Peyer's patch (tissue), 4 donors: ENCODE measurements at places on chromosomes 4 and X. TPM values are rescaled to one million over a fixed set of nuclear protein-coding genes. Genes with fewer than 3 reads are reported as not detected.

CENPVL1 gene
- total RNA-seq = not detected

- no peak for DNase-seq
These were observed 879 bp downstream of the SH2D1A start for GRCh38 chrX:124347242-124347641.

CXCL6 gene
- total RNA-seq = 1.6 TPM

GRCh38 chr4:41881981-41882624 lies 53.1 kb upstream of the TMEM33 start:
- DNase-seq = no peak

APOOL gene
- total RNA-seq = 8.9 TPM

POLN gene
- total RNA-seq = 6.6 TPM

NDUFC1 gene
- total RNA-seq = 50.4 TPM

AFAP1 gene
- total RNA-seq = 42.9 TPM

- no peak for DNase-seq
These were observed 627.8 kb upstream of the SLIT2 start for GRCh38 chr4:19623866-19624265.

PDCL2 gene
- total RNA-seq = not detected

GRCh38 chr4:36316607-36317006 lies 35.2 kb downstream of the DTHD1 start:
- DNase-seq = no peak

SYNPO2 gene
- 50.1 TPM for total RNA-seq

DNA sequence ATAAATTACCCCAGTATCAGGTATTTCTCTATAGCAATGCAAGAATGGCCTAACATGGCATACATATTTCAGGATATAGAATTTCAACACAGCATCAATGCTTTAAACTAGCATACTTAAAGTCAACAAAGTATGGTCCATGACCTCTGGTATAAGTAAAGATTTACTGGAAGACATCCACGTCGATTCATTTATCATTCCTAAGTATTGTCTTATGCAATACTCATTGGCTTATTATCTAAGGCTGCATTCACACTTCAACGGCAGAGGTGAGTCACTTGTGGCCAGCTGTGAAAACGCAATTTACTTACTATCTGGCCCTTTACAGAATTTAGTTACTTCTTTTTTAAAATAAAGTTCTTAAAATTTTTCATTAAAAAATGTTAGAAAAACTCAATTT lies 42.6 kb downstream of the ADGRA3 start:
- no peak for DNase-seq

DNA sequence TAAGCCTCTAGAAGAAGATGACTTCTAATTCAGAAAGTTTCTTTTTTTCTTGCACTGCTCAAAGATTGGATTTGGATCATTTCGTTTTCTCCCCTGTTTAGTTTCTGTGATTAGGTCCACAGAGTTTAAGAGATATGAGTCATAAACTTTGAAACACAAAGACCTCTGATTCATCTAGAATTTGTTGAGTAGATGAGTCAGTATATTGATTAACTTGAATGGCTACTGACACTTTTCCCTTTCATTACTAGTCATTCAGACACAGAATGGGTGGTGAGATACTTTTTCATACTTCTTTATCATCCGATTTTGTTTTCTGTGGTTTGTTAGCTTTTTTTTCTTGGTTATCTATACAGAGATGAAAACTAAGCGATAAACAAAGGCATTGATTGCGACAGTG lies 34.1 kb upstream of the AFF2 start:
- DNase-seq = no peak

DNA sequence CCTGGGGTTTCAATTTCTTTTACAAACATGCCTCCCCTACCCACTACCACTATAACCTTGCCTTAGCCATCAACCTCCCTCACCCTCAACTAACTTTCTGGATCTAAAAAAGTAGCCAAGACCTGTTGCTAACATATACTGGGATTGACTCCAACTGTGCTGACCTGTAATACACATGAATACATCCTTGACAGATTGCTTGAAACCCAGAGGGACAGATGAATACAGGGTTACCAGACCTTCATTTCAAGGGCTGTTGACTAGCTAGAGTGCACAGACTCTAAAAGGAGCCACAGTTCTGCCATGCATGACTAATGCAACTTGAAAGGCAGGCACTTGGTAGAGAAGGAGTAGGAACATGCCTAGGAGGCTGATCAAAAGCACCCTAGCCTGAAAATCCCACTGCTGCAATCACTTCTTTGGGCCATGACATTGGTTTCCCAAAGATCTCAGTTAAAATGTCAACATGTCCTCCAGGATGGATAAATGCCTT lies 121.0 kb downstream of the PCDH19 start:
- no peak for DNase-seq

- DNase-seq = no peak
These were observed 37.9 kb upstream of the SCRG1 start for GRCh38 chr4:173436771-173437265.

BANK1 gene
- total RNA-seq = 14.2 TPM

- no peak for DNase-seq
These were observed 63.8 kb downstream of the PTPN13 start for GRCh38 chr4:86657910-86658309.

DNA sequence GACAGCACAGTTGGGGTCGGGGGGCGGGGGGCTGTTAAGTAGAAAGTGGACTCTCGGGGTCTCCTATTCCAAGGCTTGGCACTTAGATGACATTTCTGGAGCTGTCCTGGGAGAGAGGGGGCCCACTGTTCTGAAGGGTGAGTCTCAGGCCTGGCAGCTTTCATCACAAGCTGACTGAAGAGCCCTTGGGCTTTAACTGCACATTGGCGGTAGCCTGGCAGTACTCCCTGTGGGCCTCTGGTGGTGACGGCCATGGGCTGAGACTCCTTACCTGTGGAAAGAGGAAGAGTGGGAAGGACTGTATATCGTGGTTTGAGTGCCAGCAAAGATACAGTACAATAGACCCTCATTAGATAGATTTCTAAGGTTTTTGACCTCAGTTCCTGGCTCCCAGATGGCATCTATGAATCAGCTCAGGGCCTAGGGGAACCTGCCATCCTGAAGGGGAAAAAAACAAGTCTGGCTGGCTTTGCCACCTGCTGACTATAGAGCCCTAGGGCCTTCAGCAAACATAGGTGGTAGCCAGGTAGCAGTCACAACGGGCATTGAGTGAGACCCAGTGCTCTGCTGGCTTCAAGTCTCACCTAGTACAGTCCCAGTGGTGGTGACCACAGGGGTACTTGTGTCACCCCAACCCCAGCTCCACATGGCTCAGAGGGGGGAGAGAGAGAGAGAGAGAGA lies 87.9 kb downstream of the ANKRD17 start:
- DNase-seq = no peak

GRCh38 chr4:37429906-37430305 lies 185.4 kb downstream of the NWD2 start:
- no peak for DNase-seq

- no peak for DNase-seq
These were observed 16.5 kb downstream of the ZFX start for GRCh38 chrX:24166078-24166477.

- no peak for DNase-seq
These were observed 432.5 kb upstream of the TENM3 start for GRCh38 chr4:181810711-181811110.

MAGEA2B gene
- not detected for total RNA-seq

DNA sequence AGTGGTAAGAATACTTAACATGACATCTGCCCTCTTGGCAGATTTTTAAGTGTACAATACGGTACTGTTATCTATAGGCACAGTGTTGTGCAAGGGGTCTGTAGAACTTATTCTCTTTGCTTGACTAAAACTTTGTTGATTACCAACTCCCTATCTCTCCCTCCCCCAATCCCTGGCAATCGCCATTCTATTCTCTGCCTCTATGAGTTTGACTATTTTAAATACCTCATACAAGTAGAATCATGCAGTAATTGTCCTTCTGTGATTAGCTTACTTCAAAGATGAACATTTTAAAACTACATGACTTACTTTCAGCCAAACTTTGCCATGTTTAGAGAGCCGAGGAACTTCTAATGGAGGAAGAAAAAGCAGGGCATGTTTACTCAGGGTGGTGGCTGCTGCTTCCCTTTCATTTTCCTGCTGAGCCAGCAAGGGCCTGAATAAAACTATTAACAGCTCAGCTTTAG lies 62.4 kb downstream of the APOO start:
- DNase-seq = no peak

DNA sequence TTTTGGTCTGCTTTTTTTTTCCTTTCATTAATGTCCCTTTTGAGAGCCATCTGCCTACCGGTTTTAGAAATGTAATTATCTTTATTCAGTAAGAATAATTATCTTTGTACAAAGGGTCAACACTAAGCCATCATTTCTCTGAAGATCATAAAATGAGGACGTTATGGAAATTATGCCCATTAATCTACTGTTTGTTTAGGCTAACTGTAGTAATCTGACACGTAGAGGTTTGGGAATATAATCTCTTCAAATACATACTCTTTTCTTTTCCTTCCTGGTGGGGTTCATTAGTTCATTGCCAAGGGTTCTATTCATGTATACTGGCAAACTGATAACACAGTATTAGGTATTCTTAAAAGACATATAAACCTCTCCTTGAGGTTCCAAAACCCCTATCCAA lies 3.8 kb upstream of the HSD17B13 start:
- DNase-seq = no peak

GRCh38 chr4:3269105-3269927 lies 20.4 kb downstream of the MSANTD1 start:
- no peak for DNase-seq

GRCh38 chr4:188160406-188160805 lies 21.2 kb downstream of the TRIML1 start:
- no peak for DNase-seq

NPNT gene
- total RNA-seq = 53.1 TPM

- DNase-seq = no peak
These were observed 25.5 kb downstream of the MAGEA4 start for GRCh38 chrX:151938172-151938571.

TRPC5OS gene
- not detected for total RNA-seq

- no peak for DNase-seq
These were observed 33.6 kb upstream of the TBC1D9 start for GRCh38 chr4:140789759-140790158.

CXCL1 gene
- 6.3 TPM for total RNA-seq

SSX2 gene
- total RNA-seq = not detected

DNA sequence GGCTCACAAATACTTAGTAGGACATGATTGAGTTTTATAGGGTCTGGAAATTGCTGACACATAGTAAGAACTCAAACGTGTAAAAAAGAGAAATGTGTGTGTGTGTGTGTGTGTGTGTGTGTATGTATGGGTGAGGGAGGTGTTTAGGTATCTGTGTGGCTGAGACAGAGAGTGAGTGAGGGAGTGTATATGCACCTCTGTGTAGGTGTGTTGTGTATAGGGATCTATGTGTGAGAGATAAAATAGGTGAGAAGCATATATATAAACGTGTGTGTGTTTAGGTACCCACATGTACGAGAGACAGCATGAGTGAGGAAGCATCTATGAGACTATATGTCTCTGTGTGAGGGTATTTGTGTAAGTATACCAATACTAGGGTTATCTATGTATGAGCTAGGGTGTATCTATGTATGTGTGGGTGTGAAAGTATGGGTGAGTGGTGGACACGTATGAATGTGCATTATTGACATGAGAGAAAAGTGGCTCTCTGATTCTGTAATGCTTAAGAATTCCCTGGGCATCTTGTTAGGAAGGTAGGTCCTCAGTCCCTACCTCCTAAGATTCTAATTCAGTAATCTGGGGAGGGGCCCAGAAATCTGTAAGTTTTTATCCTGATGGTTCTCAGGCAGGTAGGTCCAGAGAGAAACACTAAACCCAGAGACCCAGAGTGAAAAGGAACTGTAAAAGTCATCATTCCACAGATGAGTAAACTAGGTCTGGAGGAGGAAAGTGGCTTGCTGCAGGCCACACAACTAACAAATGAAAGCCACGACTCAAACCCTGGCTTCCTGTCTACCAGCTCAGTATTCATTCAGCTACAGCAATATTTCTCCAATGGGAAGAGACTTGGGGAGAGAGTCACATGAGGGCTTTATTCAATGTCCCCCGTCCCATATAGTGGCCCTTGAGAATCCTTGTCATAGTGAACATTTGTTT lies 237.0 kb downstream of the IDS start:
- no peak for DNase-seq

DNA sequence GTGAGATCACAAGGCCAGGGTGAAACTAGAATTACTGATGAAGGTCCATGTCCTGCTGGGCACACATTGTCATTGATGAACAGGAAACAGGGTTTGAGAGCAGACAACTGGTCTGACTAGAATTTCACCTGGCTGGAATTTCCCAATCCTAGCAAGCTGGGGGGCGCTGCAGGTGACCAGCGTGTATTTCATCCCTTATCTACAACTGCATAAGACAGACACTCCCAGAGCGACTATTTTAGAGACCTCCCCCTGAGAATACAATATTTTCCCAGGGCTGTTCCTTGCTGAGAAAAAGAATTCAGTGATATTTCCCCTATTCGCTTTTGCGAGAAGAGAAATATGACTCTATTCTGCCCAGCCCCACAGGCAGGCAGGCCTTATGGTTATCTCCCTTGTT lies 432.6 kb upstream of the GALNT7 start:
- no peak for DNase-seq
